ENCODE measurements at places on chromosomes 16 and 17.

DNA sequence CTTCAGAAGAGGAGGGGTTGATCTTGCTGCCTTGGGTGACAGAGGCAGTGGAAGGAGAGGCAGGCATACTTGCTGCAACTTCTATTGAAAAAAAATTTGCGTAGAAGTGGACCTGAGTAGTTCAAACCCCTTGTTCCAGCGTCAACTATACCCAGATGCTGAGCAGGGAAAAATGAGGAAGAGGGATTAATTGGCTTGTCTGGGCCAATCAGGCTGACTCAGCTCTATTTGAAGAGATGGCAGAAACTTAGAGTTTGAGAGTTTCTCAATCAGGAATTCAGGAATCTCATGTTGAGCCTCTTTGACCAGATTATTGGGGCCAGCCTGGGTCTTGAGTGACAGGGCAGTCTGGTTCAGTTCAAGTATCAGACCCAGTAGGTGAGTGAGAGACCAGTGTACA lies 17.6 kb downstream of the CASC3 start:
- no peak for DNase-seq

- DNase-seq, result peak; percentile 79
These were observed 15.7 kb upstream of the NOG start for GRCh38 chr17:56577843-56578204.

DNA sequence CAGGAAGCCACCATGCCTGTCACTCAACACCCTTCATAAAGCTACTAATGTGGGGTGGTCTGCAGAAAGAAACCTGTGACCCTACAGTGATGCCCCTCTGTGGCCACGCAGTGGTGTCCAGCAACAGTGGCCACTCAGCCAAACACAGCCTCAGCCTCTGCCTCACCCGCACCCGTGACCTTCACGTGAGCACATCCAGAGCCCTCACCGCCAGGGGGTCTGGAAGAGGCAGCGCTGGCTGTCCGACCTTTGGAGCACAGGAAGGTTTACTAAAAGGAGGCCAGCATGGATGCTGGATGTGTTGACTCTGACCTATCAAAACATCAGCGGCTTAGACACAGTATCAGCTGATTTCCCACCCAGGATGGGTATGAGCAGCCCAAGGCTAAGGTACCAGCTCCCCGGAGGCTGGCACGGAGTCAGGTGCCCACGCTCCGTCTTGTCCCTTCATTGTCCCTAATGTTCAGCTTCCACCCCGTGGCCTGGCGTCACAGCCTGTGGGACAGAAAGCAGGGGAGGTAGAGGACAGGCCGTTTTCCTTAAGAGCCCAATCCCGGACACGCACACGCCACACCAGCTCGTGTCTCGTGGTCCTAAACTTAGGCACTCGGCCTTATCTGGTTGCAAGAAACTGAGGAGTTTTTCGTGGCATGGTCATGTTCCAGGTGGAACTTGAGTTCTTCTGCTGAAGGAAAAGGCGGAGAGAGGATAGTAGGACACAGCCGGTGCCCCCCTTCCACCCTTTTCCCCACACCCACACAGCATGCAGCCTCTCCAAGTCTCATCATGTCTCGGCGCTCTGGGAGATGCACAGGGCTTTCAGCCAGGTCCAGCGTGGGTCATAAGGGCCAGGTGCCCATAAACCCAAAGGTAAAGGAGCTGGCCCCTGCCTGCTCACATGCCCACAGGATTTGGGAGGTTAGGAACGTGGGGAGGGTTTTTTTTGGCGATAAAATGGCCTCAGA lies 49.7 kb upstream of the ENDOV start:
- DNase-seq, result no peak

DNA sequence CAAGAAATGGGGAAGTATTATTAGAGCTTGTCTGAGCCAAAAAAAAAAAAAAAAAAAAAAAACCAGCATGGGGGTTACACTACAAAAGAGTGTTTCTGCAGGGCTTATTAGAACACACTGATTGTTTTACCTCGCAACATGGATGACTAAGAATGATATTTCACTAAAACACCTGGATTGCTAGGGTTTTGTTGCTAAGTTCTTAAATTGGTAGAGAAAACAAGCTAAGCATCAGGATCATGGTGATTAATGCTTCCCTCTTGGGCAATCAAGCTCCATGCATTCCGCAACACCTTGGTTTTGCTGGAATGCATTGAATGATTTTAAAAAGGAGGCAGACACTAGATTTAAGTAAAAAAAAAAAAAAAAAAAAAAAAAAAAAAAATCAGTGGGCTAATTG lies 931.4 kb upstream of the CDH8 start:
- no peak for DNase-seq

GRCh38 chr16:1809281-1809801 lies 15.8 kb upstream of the IGFALS start:
- DNase-seq, result no peak

DNA sequence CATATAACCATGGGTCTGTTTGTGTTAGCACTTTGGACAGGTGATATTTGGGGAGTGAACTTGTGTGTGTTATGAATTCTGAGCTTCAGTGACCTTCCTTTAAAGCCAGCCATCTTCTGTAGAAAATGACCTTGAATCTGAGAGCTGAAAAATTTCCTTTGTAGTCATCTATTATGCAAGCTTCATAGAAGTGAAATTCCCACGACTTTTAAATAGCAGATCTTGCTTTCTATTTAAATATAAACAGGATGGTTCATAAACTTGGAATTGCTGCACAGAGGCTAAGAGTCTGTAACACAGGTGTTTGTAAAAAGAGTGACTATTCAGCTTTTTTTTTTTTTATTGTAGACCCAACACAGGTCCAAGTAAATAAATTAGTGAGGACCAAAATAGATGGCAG lies 85.5 kb downstream of the MARCHF10 start:
- no peak for DNase-seq

GRCh38 chr17:82384051-82384729 lies 12.6 kb downstream of the UTS2R start:
- DNase-seq, result peak; percentile 40

DNA sequence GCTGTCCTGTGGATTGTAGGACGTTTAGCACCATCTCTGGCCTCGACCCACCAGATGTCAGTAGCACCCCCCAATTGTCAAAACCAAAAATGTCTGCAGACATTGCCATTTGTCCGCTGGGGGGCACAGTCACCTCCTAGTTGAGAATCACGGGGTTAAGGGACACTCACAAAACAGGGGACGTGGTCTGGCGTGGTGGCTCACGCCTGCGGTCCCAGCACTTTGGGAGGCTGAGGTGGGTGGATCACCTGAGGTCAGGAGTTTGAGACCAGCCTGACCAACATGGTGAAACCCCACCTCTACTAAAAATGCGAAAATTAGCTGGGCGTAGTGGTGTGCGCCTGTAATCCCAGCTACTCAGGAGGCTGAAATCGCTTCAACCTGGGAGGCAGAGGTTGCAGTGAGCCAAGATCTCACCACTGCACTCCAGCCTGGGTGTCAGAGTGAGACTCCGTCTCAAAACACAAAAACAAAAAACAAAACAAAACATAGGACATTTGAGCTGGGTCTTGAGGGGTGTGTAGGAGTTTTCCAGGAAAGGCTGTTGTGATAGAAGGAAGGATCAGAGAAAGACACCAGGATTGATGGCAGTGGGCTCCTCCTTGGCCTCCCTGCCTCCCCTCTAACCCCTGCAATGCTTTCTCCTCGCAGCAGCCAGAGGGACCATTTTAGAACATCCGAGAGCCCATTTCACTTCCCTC lies 171.8 kb upstream of the GSE1 start:
- no peak for DNase-seq

DNA sequence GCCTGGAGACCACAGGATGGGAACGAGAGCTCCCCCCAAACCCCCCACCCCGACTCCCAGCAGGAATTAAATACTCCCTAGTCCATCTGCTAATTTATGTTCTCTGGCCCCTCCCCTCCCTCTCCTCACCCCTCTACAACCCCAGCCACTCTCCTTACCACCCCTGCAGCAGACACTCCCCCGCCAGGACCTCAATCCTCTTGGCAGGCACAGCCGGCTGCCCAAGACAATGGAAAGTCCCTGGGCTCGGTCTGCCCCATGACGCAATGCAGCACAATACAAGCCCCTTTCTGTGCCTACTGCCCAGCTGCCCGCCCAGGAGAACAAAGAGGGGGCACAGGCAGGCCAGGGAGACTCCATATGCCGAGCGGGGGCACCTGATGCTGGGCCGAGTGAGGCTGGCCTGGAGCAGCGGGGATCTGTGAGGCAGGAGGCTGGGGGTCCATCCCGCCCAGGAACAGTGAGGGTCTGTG lies 30.3 kb upstream of the CDC42EP4 start:
- peak; percentile 76 for DNase-seq

GRCh38 chr16:30745082-30745481 lies 3.1 kb upstream of the PHKG2 start:
- no peak for DNase-seq

GRCh38 chr17:72273289-72274056 lies 152.7 kb downstream of the SOX9 start:
- no peak for DNase-seq

DNA sequence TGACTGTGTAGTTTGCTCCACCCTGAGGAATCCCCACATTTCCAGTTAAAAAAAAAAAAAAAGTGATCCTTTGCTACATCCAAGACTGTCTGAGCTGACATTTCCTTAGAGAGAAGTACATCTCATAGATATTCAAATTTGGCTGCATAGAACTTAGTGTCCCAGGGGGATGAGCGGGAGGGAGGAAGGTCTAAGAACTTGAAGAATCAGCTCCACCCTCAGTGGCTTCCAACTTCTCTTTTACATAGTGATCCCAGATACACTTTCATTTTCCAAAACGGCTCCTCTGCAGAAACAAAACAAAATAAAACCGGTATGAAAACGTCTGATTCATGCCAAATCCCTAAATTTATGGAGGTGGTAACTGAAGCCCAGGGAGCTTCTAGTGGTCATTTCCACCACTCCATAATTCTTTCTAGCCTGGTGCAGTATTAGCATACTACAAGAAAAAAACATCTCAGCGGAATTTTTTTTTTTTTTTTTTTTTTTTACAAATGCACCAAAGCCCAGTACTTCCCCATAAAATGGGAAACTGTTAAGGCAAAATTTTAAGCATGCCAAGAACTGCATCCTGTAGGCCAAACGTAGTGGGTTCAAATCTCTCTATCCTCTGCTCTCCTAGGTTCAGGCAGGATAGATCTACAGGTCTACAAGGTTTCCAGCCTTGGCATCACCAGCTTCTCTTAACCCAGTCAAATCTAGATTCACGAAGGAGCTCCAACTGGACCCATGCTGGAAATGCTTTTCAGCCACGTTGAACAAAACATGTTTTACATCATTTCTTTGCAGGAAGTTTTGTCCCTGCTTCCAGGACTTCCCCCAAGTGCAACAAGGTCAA lies 29.3 kb downstream of the MAF start:
- DNase-seq, result no peak

DNA sequence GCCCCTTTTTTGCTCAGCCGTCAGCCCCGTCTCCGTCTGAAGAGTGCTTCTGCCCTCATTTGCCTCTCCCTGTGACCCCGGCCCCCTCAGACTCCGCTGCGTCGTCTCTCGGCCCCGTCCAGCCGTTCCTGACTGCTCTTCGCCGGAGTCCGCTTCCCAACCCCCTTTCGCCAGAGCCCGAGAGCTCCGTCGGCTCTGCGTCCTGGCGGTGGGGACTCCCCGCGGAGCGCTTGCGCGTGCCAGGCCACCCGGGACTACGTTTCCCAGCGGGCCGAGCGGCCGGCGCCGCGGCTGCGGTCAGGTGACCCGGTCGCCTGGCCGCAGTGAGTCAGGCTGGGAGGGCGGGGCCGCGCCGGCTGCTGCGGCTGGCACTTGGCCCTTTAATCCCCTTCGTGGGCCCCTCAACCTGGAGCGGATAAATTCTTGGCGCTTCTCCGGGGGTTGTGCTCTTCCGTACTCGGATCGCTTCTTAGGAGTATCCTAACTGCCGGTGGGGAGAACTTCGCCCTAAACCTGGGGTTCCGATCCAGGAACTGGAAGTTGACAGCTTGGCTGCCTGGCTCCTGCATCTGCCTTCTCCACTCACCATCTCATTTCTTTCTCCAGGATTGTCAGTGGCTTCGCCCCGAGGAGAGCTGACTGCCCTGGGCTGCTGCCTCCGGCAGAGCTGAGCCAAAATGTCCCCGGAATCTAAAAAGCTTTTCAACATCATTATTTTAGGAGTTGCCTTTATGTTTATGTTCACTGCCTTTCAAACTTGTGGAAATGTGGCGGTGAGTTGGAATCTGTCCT lies at the start of gene MFSD11:
Gene MFSD11, plus strand, starts transcription at position 444 of the 792 bp plus-strand sequence. Its CDS starts 234 bp downstream, at position 678.
- DNase-seq, result peak; percentile 93

DNA sequence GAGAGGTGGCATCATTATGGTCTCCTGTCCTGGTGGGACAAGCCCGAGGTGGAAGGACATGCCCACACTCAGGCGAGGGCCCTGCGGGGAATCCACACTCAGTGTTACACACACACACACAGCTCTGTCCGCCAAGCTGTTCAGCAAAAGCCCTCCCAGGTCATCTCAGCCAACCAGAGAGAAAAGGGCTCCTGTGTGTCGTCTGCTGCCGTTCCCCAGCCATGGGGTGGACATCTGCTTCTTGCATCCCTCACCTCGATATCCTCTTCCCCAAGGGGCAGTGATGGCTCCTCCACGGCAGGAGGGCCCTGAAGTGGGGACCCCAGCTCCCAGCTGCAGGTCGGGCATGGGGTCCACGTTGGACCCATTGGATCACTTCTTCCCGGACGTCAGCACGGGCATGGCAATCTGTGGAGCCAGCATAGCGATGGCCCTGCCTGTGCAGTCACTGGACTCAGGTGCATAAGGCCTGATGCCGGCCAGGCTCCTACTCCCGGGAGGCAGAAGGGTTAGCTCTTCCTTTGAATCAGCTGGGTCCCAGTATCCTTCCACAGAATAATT lies 290.1 kb downstream of the C16orf95 start:
- no peak for DNase-seq

GRCh38 chr17:59388069-59388556 lies 56.7 kb downstream of the YPEL2 start:
- no peak for DNase-seq

DNA sequence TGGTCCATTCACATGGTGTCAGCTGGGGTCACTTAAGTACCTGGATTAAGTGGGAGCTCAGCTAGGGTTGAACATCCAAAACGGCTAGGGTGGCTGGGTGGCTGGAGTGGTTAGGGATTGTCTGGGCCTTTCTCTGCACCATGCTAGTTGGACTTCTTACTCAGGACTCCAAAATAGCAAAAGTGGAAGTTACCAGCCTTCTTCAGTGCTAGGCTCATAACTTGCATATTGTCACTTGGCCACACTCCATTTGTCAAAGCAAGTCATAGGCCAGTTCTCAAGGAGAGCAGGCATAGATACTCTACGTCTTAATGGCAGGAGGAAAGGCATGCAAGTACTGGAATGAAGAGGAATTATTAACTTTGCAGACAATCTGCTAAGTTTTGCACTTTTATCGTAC lies 69.7 kb downstream of the ESRP2 start:
- peak; percentile 8 for DNase-seq

DNA sequence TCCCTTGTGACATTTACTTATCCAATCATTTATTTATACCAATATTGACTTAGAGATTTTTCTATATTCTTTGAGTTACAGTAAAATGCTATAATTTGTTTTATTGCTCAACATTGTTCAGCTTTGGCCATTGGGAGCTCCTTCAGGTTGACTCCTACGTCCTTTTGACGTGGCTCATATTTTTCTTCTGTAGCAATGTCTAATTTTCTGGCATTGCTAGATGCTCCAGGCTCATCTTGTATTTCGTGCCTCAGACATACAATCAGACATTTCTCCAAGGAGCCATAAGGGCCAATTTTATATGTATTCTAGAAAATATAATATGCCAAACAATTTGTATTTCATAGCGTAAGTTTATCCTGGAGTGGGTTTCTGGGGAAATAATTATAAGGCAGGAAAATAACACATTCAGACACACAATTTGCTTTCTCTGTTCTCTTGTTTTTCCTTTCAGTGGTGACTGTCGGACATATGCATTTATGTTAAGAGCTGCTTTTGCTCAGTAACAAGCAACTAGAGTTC lies 355.1 kb upstream of the MON1B start:
- no peak for DNase-seq

GRCh38 chr16:4989391-4990006 lies 31.4 kb downstream of the SEC14L5 start:
- no peak for DNase-seq

- DNase-seq, result peak; percentile 74
These were observed 6.9 kb upstream of the EFTUD2 start for GRCh38 chr17:44906010-44906646.

Measured in myocyte (in vitro differentiated cells).